ENCODE measurements at places on chromosomes 7 and 10.

- DNase-seq: no peak
These were observed 132.4 kb downstream of the TSPAN12 start for GRCh38 chr7:120725376-120726039.

GRCh38 chr7:92790992-92791391 is 45.4 kb downstream of the CDK6 start:
- no peak for DNase-seq

- DNase-seq: no peak
These were observed at the start of gene C10orf67 for GRCh38 chr10:23344241-23344841. Gene C10orf67, minus strand, starts transcription at chr10:23344797. Its CDS starts 23 bp downstream, at chr10:23344774.

- no peak for DNase-seq
These were observed 72.7 kb downstream of the ELFN1 start for GRCh38 chr7:1742555-1743303.

DNA sequence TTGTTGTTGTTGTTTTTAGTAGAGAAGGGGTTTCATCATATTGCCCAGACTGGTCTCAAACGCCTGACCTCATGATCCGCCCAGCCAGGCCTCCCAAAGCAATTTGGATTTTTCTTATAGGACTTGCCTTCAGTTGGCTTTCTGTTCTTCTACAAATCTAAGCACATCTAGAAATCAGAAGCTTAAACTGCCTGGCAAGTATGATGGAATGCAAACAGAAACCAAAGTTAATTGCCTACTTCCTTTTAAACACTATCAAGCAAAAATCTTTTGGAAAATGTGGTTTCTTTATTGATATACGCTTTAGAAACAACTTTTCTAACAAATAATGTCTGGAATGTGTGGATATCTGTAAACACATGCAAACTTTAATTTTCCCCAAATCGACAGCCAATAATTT is 64.9 kb downstream of the USP6NL start:
- no peak for DNase-seq

DNA sequence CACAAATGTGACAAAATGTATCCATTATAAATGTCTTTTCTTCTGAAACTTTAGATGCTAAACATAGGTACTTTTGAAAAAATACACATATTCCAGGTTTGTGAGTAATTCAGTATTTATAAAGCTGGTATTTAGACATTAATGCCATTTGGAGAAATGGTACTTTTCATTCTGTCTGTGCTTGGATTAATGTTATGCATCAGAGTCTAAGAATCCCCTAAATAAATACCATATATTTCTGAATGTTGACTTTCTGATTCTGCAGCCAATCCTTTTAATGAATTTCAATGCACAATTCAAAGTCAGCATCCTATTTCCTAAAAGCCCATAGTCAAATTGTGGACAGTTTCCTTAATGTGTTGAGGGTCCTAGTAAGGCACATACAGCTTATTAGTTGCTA is 145.0 kb downstream of the DKK1 start:
- DNase-seq: no peak

DNA sequence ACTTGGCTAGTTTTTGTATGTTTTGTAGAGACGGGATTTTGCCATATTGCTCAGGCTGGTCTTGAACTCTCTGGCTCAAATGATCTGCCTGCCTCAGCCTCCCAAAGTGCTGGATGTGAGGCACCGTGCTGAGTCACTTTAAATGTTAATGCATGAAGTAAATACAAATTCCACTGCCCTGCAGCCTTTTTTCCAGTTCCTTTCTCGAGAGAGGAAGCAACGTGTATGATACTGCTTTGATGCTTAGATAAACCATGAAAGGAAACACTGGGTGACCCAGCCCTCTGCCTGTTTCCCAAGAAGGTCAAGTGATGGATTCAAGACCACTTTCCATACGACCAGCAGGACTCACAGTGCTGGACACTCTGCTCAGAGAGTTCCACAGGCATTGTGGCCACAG is 11.3 kb upstream of the MRPS24 start:
- no peak for DNase-seq

- DNase-seq: no peak
These were observed 109.0 kb downstream of the INPP5A start for GRCh38 chr10:132646443-132647097.

DNA sequence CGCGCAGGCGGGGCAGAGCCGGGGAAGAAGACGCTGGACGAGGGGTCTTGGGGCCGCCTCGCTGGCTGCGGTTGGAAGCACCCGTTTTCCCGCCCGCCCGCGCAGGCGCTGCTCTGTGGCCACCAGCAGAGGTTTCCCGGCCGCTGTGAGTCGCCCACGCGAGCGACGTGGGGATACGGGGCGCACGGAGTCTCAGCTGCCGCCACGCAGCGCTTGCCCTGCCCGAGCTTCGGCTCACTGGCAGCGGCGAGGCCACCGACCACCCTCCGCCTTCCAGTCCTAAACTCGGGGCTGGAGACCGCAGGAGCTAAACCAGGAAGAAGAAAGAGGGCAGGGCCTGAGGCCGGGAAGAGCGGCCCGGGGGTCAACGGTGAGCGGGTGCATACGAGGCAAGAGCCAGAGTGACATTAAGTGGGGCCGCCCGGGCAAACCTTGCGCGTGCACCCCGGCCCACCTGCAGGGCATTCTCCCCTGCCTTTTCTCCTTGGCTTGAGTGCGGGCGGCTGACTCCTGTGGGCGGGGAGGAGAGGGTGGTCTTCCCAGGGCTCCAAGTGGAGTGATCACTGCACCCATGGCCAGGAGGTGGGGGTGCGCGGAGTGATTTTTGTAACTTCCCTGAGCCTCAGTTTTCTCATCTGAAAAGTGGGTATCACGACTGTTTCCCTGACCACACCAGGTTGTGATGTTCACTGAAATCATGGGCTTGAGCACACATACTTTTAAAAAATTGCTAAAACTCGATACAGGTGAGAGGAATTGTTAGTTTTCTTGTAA is 7.1 kb upstream of the EMX2 start:
- DNase-seq: no peak

GRCh38 chr10:7458556-7458955 is 47.7 kb upstream of the SFMBT2 start:
- DNase-seq: no peak

- DNase-seq: no peak
These were observed 37.1 kb downstream of the CCDC71L start for GRCh38 chr7:106623853-106624252.

GRCh38 chr10:1657479-1657878 is 79.8 kb downstream of the ADARB2 start:
- no peak for DNase-seq

DNA sequence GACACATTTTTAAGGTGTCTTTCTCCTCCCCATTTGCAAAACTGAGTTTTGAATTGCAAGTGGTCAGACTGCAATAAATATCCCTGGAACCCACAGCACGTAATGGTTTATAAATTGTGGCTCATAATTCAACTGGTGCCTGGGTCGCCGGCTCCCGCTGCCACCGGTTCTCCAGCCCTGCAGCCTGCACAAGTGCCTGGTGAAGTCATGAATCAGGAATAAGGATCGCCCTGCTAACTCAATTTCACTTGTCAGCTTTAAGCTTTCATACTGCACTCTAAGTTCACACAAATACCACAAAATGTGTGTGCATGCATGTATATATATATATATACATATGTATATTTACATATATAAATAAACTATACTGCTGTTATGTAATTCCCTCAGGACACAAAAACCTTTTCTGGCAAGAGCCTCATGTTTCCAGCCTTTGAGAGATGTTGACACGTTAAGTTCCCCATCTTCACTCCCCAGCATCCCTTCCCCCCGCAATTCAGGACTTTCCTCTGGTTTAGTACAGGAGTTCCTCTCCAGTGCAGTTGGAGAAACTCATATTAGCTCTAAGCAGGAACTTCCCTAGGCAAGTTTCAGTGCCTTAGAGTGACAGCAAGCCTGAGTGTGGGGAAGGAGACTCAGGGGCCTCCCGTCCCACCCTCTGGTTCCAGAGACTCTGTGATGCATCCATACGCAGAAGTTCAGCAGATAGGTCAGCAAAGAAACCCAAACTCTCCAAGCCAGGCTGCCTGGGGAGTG is 129.2 kb upstream of the UNC5B start:
- no peak for DNase-seq

DNA sequence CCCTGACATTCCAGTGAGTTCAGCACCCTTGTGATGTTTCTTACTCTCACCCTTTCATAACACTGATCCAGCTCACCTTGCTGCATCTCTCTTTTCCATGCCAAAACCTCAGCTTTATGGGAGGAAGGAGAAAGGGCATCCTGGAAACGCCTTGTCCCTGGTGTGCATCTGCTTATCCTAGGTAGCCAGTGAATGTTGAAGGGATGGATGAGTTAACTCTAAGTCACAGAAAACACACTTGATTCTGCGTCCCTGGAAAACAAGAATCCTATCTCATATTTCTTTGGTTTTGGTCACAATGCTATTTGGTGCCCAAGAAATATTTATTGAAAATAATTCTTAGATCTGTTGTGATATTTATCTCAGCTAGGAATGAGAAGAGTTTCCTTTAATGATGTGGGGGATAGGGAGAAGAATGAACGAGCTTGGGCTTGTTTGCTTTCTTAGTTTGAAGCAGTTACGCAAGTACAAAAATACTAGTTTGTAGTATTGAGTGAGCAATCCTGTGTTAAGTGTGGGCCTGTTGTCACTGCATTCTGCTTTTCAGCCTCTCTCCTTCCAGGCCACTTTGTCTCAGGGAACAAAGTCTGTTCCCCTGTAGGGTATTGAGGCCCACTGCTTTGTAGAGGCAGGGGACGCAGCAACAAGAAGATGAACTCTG is 126.5 kb downstream of the ARID5B start:
- DNase-seq: no peak

- no peak for DNase-seq
These were observed 31.0 kb downstream of the DENND2A start for GRCh38 chr7:140609646-140610045.

Data from activated CD4-positive, CD25-positive, alpha-beta regulatory T cell treated with anti-CD3 and anti-CD28 coated beads, Interleukin-2, amount 50 U/mL, for 16 hours (primary cell).